ENCODE measurements at places on chromosomes 3 and 15.

GRCh38 chr3:13011573-13012220 lies 61.5 kb downstream of the IQSEC1 start:
- peak; percentile 53 for DNase-seq

DNA sequence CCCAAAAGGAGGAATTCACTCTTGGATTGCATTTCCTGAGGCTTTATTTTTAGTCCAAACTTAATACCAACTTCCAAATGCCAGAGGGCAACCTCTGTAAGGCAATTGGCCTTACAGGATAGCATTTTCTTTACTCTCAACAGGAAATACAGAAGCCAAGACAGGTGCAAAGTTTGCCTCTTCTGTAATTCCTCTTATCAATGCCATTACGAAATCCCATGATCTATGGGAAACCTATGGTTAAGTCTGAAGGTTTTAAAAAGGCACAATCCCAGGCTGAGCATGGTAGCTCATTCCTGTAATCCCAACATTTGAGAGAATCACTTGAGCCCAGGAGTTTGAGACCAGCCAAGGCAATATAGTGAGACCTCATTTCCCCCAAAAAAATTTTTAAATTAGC lies 14.9 kb downstream of the PKM start:
- DNase-seq, result no peak

- no peak for DNase-seq
Observed at GRCh38 chr3:74281705-74282104, 332.8 kb downstream of the CNTN3 start.

DNA sequence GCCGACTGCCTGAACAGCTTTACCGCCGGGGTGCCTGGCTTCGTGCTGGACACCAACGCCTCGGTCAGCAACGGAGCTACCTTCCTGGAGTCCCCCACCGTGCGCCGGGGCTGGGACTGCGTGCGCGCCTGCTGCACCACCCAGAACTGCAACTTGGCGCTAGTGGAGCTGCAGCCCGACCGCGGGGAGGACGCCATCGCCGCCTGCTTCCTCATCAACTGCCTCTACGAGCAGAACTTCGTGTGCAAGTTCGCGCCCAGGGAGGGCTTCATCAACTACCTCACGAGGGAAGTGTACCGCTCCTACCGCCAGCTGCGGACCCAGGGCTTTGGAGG lies 815 bp downstream of the SPINT1 start:
- no peak for DNase-seq

DNA sequence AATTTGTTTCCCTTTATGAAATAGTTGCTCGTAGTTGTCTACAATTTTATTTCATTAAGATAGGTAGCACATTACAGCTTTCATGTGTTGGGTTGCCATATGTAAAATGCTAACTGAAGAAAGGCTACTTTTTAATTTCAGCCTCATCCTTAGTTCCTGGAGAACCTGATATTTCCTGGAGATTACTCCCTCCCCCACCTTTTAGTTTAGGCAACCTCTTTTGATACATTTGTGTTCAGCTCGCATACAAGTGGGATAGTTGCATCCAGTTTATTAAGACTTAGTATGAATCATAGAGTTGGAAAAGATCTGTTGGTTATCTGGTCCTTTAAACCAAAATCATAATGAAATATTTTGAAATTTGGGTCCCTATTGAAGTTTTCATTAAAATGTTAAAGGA lies 6.0 kb downstream of the SETD5 start:
- DNase-seq, result no peak

GRCh38 chr3:154794391-154794790 lies 285.7 kb upstream of the MME start:
- DNase-seq, result no peak

GRCh38 chr15:71303977-71304376 lies 188.7 kb downstream of the THSD4 start:
- no peak for DNase-seq

DNA sequence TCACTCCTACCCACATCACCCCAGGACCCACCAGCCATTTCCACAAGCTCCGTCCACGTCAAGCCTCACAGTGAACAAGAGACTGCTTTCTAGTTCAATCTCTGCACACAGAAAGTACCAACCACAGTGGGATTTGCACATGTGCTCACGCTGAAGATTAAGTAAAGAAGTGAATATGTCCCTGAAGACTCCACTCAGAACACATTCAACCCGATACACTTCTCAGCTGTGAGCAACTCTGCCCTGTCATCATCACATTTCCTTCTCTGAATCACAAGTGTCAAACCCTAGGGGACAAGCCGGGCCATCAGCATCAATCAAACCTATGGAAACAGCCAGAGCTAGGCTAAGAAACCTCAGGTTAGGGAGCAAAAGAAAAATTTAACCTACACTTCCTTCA lies 1.9 kb downstream of the STIMATE start:
- DNase-seq, result no peak

- peak; percentile 94 for DNase-seq
Observed at GRCh38 chr3:52237657-52238172, 1.2 kb downstream of the TWF2 start.

DNA sequence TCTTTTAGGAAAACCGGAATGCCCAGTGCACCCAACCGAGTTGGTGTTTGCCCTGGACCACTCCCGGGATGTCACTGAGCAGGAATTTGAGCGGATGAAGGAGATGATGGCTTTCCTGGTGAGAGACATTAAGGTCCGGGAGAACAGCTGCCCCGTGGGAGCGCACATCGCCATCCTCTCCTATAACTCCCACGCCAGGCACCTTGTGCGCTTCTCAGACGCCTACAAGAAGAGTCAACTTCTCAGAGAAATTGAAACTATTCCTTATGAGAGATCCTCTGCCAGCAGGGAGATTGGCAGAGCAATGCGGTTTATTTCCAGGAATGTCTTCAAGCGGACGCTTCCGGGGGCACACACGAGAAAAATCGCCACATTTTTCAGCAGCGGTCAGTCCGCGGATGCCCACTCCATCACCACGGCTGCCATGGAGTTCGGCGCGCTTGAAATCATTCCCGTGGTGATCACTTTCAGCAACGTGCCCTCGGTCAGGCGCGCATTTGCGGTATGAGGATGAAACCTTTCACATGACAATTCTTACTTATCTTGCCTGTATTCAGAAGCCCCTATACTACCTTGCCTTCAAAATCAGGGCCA lies 97.5 kb downstream of the PIK3R4 start:
- DNase-seq, result no peak

DNA sequence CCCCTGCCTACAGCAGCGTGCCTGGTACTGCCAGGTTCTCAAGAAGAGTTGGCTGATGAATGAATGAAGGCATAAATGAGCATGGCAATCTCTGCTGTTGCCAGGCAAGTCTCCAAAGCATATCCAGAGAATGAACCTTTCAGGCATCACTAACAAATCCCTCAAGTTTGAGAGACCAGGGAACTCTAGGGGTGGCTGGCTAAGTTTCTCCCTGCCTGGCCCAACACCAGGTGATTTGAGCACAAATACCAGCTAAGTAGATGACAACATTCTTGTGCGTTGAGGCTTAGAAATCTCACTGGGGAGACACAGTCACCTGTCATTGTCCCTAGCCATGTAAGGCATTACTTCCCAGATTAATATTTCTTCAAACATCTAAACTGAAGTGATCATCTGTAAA lies 81.4 kb upstream of the PTX3 start:
- DNase-seq, result no peak

GRCh38 chr15:74901612-74902063 lies 5.0 kb downstream of the FAM219B start:
- DNase-seq, result peak; percentile 77

- no peak for DNase-seq
Observed at GRCh38 chr3:187665764-187666402, 4.3 kb downstream of the SST start.

GRCh38 chr3:84946240-84946639 lies 12.5 kb upstream of the CADM2 start:
- DNase-seq, result peak; percentile 1

DNA sequence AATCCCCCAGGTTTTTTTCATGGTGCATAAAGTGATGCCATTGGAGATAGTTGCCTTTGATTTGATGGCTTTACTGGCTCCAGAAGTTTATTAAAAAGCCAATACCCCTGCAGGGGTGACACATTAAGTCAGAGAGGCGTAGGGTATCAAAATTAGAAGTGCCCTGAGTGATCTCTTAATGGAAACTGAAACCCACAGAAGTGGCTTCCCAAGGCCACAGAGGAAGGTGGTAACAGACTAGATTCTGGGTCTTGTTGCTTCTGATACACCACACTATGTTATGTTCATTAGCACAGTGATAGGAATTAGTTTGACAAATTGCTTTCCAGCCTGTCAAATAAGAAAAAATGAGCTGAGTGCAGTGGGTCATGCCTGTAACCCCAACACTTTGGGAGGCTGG lies 112.3 kb downstream of the IQCH start:
- DNase-seq, result no peak

DNA sequence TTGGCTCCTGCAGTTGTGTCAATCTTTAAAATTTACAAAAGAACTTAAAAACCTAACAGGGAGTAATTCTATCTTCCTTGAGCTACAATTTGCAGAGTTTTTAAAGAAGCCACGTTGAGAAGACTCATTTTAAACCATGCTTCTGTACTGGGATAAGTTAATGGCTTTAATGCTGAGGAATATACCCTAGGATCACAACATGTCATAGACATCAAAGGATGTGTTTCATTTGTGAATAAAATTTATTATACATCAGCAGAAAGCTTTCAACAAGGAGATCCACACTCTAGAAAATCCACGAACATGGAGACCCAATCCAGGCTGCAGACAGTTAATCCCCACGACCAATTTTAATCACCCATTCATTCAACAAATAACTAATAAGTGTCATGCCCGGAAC lies 297.2 kb downstream of the MAGI1 start:
- no peak for DNase-seq

DNA sequence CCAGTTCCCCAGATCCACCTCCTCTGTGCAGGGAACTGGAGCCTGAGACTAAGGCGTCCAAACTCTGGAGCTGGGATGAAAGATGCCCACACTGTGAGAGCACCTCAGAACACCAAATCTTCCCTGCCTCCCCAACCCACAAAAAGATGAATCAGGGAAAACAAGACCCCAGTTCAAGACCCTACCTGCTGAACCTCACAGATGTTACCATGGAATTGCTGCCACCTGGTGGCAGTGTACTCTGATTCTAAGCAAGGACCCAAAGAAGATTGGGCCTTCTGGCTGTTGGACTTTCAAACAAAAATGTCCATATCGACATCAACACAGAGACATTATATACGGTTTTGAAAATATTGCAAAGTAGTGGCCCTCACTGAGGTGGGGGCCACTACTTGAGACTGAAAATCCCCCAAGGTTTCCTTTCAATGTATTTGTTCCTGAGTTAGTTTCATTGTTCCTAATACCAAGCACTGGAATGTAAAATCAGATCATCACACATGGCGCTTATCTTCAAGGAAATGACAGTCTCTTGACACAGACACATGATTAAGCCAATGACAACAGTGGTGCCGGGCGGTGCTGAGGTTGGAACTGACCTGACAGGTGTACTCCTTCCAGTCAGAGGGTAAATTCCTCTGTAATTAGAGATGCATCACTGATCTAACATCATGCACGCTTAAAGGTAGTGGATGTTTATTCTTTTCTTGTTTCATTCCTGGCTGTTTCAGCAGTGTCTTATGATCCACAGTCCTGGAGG lies 67.6 kb downstream of the SLC6A11 start:
- DNase-seq, result peak; percentile 9

GRCh38 chr3:105355408-105356061 lies 11.2 kb upstream of the ALCAM start:
- no peak for DNase-seq

GRCh38 chr3:47315069-47315647 lies 32.4 kb downstream of the KLHL18 start:
- no peak for DNase-seq

DNA sequence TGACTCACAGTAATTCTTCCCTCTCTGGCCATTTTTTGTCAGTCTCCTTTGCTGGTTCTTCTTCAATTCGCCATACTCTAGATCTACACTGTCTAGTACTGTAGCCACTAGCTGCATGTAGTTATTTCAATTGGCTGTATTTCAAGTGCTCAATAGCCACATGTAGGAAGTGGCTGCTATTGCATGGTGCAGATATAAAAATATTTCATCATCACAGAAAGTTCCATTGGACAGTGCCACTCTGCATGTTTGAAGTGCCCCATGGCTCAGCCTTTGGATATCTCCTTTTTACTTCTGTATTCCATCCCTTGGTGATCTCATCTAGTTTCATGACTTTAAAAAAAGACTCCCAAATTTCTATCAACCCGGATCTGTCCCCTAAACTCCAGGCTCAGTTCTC lies 22.1 kb downstream of the PPP2R3A start:
- no peak for DNase-seq

- DNase-seq, result no peak
Observed at GRCh38 chr15:61623746-61624145, 394.6 kb upstream of the RORA start.

GRCh38 chr15:58405865-58406264 lies 25.9 kb upstream of the LIPC start:
- DNase-seq, result no peak

DNA sequence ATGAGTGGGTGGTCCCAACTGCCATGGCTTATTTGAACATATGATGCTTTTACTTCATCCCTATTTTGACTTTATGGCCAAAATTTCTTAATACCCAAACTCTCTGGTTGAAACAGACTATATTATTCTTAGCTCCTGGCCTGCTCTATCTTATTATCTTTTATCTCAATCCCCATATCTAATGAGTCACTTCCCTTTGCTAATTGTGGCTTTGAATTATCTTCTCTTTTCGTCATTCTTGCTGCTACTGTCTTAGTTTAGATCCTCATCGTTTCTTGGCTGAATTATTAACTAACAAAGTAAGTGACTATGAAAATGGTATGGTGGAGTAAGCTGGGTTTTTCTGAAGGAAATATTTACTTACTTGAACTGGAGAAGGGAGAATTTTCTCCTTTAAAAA lies 28.2 kb upstream of the DNAJC19 start:
- DNase-seq, result no peak

GRCh38 chr3:69815970-69816369 lies 76.7 kb downstream of the MITF start:
- DNase-seq, result no peak

DNA sequence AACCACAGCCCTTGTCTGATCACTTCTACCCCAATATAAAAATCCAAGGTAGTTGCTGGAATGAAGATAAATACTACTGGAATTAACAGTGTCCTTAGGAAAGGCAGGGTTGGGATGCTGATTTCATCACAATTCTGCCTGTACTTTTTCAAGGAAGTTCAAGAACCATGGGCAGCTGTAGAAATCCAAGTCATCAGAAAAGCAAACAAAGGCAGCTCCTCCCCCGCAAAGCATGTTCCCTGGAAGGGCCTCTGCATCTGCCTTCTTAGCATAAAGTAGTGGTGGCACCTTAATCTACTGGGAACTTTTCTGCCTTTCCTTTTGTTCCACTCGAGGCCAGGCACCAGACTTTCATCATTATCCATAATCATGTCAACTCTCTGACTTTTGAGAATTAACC lies 54.4 kb downstream of the ERC2 start:
- no peak for DNase-seq

DNA sequence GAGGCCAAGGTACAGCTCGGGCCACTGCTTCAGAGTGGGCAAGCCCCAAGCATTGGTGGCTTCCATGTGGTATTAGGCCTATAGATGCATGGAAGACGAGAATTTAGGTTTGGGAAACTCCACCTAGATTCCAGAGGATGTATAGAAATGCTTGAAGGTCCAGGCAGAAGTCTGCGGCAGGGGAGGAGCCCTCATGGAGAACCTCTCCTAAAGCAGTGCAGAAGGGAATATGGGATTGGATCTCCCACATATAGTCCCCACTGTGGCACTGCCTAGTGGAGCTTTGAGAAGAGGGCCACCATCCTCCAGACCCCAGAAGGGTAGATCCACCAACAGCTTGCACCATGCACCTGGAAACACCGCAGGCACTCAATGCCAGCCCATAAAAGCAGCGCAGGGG lies 48.1 kb upstream of the XXYLT1 start:
- no peak for DNase-seq

Data from myocyte (in vitro differentiated cells).